Fibroblast of lung (primary cell): ENCODE measurements at places on chromosomes 7 and 10. TPM values are rescaled to one million over a fixed set of nuclear protein-coding genes. Genes with fewer than 3 reads are reported as not detected.

DNA sequence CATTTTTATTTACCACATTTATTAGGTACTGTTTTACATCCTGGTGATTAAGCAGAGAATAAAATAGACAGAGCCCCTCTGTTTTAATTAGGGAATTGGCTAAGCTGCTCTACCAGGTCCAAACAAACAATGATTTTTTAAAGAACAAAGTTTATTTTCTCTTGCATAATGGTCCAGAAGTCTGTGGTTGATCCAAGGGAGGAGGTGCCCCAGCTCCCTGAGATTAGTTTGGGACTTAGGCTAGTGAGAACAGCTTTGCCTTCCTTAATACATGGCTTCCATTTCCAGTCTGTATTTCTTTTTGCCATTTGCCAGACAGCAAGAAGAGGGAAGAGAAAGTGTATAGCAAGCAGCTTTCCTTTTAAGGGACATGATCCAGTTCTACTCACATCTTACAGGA, 2.9 kb upstream of the MIOS start:
- no peak for DNase-seq
- H3K27ac ChIP-seq = no peak overlapping the region
- H3K27me3 ChIP-seq = no peaks in the 10 kb centered on the region
- peaks cover 2% of the 10 kb centered on the region for H3K4me1 ChIP-seq

- no peak overlapping the region for H3K4me3 ChIP-seq
- H3K4me1 ChIP-seq = peaks cover 15% of the 10 kb centered on the region
- peaks cover 2% of the 10 kb centered on the region for H3K36me3 ChIP-seq
- DNase-seq = no peak
- H3K27me3 ChIP-seq = no peaks in the 10 kb centered on the region
Observed at GRCh38 chr7:134787064-134787463, 7.6 kb downstream of the CALD1 start.

DNA sequence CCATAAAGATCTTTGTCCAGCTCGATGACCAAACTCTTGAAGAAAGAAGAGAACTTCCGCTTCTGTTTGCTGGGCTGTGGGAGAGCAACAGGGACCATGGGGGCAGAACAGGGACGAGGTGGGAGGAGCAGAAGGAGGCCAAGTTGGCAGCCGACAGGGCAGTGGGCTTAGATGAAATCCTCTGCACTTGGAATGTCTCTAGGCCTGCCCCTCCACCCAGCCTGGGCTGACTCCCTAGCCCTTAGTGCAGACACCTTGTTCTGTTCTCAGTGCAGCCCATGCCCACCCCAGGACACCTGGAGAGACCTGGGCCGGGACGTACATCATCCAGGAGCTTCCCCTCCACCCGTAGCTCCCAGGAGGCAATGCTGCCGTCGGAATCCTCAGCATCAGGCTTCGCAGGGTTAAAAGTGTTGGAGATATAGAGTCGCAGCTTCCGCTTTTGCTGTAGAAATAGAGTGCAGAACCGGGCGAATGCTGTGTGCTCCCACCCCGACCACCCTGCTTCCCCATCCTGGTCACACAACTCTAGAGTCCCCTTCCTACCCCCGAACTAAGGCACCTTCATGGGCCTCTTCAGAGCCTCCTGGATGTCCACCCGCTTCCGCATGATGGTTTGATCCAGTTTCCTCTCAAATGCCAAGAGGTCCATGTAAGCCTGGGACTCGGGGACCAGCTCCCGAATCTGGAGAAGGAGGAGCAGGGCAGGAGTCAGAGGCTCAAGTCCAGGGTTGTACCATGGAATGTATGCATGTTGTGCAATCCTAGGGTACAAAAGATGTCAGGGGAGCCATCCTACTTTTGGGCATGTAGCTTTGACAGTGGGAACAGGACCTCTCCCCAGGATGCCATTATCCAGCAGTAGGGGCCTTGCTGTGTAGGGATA, 6.1 kb downstream of the SMARCD3 start:
- peaks cover 21% of the 10 kb centered on the region for H3K4me1 ChIP-seq
- H3K4me3 ChIP-seq = no peak overlapping the region
- H3K27me3 ChIP-seq = no peaks in the 10 kb centered on the region
- DNase-seq = no peak
- no peak overlapping the region for H3K27ac ChIP-seq

GRCh38 chr10:99374526-99374925, 45.4 kb downstream of the CNNM1 start:
- H3K27me3 ChIP-seq = no peaks in the 10 kb centered on the region
- no peak overlapping the region for H3K4me3 ChIP-seq
- H3K27ac ChIP-seq = no peak overlapping the region
- no peaks in the 10 kb centered on the region for H3K36me3 ChIP-seq
- no peaks in the 10 kb centered on the region for H3K4me1 ChIP-seq
- no peak for DNase-seq

DNA sequence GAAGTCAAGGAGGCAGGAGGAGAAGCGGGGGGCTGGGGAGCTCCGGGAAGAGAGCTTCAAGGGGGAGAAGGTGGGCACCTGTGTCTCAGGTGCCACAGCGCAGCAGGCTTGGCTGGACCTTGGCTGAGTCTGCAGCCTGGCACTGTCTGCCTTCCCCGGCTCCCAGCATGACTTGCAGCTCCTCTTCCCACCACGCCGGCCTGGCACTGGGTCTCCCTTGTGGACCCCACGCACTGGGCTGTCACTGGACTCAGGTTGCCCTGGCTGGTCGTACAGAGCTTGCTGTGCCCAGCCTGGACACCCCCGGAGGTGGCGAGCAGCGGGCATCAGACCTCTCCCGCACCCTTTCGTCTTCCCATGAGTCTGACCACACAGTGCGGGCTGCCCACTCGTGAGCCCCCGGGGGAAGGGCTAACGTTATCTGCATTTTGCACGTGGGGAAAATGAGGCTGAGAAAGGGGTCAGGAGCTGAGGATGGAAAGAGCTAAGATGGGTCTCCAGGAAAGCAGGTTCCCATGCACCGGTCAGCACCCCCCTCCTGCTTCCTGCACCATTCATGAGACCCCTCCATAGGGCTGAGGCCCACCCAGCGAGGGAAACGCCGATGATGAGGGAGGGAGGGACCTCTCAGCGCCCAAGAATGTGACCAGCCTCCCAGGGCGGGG, 40.3 kb upstream of the PSMG3 start:
- H3K27ac ChIP-seq = no peak overlapping the region
- H3K4me3 ChIP-seq = no peak overlapping the region
- no peaks in the 10 kb centered on the region for H3K4me1 ChIP-seq
- DNase-seq = no peak
- H3K36me3 ChIP-seq = no peaks in the 10 kb centered on the region
- peaks cover 6% of the 10 kb centered on the region for H3K27me3 ChIP-seq

OPN1SW gene
- total RNA-seq = not detected in 2 replicates

ADIRF gene
- 119 and 142 TPM in 2 replicates for total RNA-seq
